ENCODE measurements at places on chromosomes 5 and 9.

GRCh38 chr9:68685770-68686169, 19.3 kb upstream of the PIP5K1B start:
- DNase-seq = no peak

- DNase-seq = no peak
These were observed 3.3 kb upstream of the TSC1 start for GRCh38 chr9:132947756-132948155.

DNA sequence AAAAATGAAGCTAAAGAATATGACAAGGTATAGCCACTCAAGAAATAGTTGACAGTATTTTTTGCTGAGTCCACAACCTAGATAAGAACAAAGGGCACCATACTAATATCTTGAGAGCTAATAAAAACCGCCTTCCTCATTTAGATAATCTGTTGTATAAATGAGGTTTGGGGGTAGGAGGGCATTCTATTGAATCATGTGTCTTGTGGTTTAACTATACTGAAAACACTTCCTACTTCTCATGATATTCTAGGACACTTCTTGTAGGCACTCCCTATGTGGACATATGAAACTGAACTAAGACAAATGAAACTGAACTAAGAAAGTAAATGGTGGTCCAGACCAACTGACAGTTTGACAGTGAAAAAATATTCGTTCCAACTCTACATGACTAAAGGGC, 1268.5 kb upstream of the C9orf72 start:
- DNase-seq = no peak

DNA sequence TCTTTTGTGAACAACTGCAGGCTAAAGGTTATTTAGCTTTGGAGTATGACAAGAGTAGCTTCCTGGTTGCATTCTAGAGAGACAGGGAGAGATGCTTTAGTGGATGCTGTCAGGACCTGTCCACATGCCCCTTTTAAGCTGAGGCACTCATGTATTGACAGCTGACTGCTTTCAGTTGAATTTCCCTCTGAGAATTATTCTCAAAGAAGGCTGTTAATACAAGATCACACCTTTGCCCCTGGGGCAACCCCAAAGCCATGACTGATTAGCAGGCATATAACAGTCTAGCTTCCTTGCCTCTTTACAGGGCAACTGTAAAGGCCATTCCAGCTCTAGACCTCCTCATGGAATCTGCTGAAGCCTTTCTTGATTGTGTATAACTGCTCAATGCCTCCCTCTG, 117.6 kb upstream of the ATP10B start:
- DNase-seq = no peak

DNA sequence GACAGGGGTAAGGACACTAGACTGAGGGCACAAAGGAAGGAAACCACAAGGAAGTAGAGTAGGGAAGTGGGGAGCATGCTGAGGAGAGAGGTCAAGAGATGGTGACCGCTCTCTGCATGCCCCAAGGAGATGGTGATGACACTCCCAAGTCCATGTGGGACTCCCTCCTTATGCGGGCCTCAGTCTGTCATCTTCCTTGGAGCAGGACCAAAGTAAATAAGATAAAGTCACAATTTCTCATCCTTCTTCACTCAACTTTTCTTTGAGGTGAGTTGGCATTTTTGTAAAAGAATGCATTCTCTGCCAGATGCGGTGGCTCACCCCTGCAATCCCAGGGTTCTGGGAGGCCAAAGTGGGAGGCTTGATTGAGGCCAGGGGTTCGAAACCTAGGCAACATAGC, 256.7 kb downstream of the DOCK8 start:
- no peak for DNase-seq

- no peak for DNase-seq
These were observed 31.0 kb downstream of the TNPO1 start for GRCh38 chr5:72847439-72847838.

GRCh38 chr5:109723606-109724005, 33.9 kb downstream of the MAN2A1 start:
- no peak for DNase-seq

- no peak for DNase-seq
These were observed 291.2 kb downstream of the PRELID2 start for GRCh38 chr5:145543968-145544367.

DNA sequence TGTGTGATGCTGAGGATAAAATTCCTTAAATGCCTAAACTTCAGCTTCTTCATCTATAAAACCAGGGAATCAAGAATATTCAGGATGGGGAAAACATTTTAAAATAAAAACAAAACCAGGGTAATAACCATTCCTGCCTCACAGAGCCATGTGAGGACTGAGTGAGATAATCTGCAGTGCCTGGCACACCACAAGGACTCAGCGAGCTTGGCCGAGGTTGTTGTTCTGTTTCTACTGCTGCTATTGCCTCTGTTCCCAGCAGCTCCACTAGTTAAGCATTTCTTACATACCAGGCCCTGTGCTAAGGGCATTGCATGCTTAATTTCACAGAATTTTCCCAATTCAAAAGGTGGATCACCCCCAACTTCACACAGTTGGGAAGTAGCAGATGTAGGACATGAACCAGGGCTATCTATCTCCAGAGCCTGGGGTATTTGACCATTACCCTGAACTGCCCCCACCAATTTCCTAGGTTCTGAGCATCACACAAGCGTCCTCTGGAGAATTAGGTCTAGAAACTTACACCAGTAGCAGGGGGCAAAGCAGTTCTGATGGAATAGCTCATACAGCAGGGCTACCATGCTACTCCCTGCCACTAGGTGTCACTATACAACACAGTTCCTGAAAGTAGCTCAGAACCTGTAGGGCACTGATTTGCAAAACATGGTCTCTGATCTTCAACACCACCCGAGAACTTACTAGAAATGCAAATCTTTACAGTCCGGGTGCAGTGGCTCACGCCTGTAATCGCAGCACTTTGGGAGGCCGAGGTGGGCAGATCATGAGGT, 74.3 kb downstream of the LRSAM1 start:
- no peak for DNase-seq

- no peak for DNase-seq
These were observed 4.6 kb downstream of the SEMA6A start for GRCh38 chr5:116569999-116570398.

DNA sequence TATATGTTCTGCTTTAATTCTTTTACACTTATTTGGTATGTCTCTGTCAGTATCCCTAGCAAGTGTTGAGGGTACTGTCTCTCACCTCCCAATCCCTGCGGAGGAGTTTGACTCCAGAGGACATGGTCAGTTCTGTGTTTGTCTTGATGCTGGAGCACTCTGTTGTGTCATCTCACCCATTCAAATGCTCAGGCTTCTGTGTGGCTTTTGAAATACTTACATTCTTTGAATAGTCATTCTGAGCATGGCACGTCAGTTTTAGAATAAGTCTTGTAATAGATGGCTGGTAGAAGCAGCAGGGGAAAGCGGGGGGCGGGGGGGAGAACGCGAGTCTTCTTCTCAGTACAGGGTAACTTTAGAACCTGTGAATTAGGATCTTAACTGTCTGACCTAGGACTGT, 12.3 kb downstream of the MAST4 start:
- DNase-seq = no peak

DNA sequence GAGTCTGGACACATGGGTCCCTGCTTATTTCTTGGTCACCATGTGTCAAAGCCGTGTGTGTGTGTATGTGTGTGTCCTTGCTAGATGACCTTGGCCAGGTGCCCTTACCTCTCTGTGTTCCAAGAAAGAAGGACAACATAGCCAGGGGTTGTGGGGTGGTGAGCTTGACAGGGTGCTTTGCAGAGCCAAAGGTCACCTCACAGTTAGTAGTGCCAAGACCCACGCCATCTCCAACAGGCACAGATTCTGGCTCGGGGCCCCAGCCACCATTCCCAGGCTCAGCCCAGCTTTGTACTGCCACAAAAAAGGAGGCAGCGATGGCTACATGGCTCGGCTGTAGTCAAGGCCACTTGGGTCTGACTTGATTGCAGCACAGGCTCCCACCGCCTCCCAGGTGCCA, 39.5 kb downstream of the CXXC5 start:
- DNase-seq = no peak

DNA sequence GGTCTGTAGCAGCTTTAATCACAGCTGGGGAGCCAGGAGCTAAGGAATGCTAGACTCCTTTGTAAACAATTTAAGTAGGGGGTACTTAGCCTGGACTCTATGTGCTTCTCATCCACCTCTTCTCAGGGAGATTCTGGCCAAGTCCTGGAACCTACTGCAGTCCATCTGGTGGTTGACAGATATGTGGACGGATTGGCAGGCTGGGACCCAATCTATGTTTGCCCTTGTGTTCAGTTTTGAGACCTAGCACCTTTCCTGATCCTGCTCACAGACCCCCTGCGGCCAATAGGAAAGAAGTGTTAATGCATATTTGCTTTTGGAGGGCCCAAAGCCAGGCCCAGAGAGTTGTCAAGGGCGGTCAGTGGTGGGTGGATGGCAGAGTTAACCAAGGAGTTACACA, 6.4 kb downstream of the SLC22A5 start:
- DNase-seq = no peak

DNA sequence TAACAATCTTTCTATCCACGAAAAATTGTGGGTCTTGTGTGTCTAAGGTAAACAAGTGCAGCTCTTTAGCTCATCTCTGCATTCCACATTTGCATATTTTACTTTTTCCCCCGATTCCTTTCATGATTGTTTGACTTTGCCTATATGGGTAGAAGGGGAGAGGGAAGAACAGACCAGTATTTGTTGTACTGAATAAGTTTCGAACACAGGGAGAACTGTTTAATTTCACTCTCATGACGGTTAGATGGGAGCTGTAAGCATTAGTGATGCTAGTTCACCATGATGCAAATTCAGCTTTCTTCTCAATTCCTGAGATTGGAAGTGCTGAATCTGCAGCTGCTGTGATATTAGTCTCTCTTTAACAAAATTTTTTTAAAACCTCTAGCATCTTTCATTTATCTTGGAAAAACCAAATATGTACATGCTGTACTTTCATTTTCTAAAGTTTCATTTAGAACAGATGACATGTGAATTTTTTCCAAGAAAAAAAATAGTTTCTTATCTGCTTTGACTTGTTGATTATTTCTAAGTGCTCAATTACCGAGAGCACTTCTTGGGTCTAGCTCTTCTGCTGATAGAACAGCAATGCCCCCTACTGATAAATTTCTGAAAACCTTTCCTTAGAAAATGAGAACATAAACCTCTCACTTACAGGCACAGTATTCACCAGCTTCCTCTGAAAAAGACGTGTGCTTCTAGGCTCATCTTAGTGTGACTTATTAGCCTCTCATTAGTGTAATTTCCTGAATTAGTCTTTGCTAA, 149.5 kb downstream of the BAAT start:
- no peak for DNase-seq

DNA sequence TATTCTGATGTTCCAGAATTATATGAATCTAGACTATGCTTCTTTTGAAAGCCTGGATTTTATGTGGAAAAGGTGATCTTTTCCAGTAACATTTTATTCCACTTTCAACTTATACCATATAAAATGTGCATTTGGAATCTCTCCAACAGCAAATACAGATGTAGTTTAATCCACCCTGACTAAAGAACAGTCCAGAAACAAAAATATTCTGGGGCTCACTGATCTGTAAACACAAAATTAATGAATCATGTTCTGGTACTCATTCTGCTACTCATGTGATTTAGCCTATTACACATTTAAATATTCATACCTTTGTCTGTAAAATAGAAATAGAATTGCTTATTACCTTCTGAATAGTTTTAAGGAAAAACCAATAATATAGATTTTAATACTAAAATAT, 125.8 kb downstream of the ARRDC3 start:
- DNase-seq = no peak

DNA sequence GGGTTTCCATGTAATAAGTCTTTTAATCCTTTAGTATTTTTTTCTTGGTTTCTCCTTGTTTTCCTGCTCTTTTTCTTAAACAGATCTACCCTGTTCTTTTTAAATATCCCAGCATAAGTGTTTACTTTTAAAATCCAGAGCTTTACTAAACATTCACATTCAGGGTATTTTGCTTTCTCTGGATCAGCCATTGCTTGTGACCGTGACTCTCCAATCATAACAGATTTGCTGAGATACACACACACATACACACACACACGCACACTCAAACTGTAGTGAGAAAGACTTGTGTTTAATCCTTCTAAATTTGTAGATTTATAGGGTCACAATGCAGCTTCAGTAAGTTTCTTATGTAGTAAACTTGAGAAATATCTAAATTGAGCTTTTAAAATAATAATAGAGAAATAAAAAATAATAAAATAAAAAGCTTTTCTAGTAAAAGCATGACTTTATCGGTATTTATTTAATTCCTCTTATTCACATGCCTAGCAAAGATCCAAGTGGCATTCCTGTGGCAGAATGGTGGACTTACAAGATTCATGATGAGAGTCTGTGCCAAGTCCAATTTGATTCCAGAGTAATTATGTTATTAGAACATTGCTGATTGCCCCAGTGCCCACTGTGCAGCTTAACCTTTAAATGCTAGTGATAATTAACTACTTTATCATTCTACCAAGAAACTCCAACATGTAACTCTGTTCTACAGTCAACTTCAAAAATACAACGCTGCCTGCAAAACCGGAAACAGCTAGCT, 129.0 kb downstream of the TLE4 start:
- DNase-seq = no peak

- no peak for DNase-seq
These were observed 27.0 kb downstream of the CEL start for GRCh38 chr9:133088756-133089155.

Data from stimulated activated CD4-positive, alpha-beta T cell treated with anti-CD3 and anti-CD28 coated beads, Interleukin-1b, Interleukin-23, amount 100 ng/mL, for 24 hours (primary cell).